Activated T-helper 9 cell treated with anti-CD3 and anti-CD28 coated beads, Interleukin-2, amount 50 U/mL, for 16 hours (primary cell): ENCODE measurements at places on chromosomes 3 and 15.

- no peak for DNase-seq
Measured at GRCh38 chr3:171038342-171038741, 11.8 kb upstream of the SLC2A2 start.

GRCh38 chr3:141521781-141522180 is 35.0 kb downstream of the RASA2 start:
- DNase-seq, result no peak

DNA sequence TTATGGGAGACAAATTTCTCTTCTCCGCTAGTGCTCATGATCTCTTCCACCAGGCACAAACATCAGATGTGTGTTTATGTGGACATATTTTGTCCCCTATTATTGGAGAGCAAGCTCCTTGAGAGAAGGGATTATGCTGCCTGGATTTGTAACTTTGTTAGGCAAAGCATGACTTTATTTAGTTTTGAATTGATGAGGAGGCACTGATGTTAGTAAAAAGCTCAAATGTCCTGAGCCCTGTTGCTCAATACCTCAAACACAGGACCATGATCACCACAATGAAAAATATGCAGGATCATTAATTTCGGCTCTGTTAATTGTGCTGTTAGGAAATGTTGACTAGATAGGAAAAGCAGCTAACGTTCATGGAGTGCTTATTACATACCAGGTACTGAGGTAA is 29.1 kb downstream of the SCG5 start:
- no peak for DNase-seq

DNA sequence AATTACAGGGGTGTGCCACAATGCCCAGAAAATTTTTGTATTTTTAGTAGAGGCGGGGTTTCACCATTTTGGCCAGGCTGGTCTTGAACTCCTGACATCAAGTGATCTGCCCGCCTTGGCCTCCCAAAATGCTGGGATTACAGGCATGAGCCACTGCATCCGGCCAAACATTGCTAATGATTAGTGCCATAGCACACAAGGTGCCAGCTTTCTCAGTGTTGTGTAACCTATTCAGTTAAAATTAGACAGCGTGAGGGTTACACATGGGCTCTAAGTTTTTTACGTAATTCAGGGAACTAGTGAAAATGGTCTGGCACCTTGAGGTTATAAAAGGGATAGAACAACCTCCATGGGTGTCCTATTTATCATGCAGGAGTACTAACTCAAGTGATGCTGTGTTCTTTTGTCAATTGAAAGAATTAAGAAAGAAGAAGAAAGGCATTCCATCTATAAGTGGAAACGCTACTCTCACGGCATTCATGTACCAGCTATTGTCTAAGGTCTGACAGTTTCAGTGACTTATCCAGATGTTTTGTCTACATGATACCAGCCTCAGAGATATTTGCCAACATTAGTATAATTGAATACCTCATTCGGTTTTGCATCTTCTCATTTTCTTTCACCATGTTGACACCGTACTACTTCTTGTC is 84.7 kb downstream of the EOMES start:
- DNase-seq, result no peak

DNA sequence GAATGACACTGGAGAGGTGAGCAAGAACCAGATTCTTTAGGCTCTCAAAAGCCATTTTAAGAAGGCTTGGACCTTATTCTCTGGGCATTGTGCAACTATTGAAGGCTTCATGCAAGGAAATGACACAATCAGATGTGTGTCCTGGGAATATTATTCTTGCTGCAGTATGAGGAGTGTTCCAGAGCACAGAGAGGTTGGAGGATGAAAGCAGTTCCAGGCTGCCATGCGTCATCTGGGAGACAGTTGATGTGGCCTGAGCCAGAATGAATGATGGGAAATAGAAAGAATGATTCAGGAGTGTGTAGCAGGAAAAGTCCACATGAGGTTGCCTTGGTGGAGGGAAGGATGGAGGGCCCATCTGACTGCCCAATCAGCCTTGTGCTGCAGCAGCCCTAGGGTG is 123.1 kb downstream of the CHCHD6 start:
- no peak for DNase-seq

DNA sequence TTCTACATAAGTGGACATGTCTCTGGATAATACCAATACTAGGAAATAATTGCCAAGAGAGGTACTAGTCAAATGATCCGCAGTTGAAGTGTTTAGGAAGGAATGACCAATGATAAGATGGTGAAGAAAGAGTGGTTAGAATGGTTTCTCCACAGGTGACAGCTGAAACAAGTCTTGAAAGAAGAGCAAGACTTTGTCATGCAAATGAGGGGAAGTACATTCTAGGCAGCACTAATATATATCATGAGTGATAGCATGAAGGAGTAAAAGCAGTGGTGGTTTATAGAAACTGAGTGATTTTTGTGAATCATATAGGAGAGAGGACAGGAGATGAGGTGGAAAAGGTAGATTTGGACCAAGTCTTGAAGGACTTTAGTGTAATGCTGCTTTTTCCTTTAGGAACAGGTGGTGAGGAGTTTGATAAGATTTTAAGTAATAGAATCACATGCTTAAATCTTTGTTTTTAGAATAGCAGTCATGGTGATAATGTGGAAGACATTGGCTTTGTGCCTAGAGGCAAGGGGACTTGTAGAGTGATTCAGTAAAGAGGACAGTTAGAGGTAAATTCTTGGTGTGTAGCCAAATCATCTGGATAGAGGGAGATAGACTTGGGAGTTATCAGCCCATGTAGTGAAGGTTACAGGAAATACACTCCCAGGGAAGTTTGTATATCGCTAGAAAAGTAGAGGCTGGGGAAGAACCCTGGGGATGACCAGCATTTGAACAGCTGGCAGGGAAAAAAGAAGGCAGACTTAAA is 31.9 kb downstream of the SLMAP start:
- DNase-seq, result no peak
